HuH-7.5 (cell line): ENCODE measurements at places on chromosomes 12 and 14.

DNA sequence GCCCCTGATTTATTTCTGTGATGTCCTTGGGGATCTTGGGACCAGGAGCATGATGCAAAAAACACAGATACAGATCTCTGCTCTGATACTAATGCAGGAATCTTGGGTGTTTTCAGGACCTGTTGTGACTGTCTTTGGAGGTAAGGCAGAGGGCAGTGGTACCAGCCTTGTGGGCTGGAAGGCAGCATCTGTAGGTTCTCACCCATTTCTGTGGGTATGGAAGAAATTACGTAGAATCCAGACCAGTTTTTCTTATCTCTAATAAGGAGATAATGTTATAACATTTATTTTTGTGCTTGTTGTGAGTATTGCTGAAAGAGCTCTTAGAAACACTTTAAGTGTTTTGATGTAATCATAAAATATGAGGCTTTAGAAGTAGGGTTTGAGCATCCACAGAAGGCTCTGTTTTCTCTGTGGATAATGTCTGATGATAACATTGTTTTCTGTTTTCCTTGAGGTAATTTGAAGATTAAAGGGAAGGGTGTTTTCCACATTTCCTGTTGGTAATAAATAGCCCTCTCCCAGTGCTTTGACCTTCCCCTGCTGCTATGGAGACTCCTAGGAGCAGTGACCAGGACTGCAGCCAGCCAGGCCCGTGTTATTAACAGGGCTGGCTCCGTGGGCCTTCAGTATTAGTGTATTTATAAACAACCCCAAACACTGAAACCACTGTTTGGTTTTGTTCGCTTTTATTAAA lies 9.4 kb upstream of the DCP1B start:
- DNase-seq = no peak

DNA sequence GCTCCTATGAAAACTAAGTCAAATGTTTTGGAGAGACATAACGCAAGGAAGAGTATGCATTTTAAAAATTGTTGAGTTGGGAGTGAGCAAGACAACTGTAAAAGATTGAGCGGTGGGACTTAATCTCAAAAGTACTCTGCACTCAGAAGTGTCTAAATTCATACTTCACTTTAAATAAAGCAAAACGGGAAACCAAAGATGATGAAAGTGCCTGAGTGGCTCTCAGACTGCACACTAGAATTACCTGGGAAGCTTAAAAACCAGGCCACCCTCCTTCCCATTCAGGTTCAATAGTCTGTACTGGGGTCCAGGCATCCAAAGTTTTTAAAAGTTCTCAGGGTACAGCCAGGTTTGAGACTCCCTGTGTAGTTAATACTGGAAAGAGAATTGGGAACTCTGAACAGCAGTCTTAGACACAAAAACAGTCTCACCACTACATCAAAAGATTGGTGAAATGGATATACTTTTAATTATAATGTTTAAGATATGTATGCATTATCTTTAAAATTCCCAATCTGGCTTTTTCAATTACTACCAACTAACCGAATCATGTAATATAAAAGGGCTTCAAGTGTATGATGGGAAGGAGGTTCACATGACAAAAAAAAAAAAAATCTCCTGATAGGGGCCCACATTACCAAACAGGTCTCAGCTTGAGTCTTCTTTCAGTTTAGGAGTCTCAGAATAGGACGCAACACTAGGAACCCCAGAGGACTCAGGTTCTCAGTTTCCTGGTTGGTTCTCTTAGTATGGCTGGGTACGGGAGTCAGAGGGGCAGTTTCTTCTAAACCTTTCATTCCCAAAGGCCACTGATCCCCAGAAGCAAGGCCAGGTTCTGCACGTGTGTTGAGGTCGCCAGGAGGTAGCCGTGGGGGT lies 1.0 kb downstream of the HOMEZ start:
- no peak for DNase-seq

DNA sequence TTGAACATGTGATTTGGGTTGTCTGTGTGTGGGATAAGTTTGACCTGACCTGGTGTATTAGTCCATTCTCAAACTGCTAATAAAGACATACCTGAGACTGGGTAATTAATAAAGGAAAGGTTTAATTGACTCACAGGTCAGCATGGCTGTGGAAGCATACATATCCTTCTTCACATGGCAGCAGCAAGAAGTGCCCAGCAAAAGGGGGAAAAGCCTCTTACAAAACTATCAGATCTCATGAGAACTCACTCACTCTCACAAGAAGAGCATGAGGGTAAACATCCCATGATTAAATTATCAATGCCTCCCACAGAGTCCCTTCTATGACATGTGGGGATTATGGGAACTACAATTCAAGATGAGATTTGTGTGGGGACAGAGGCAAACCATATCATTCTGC lies 94.0 kb upstream of the PPM1H start:
- no peak for DNase-seq

DNA sequence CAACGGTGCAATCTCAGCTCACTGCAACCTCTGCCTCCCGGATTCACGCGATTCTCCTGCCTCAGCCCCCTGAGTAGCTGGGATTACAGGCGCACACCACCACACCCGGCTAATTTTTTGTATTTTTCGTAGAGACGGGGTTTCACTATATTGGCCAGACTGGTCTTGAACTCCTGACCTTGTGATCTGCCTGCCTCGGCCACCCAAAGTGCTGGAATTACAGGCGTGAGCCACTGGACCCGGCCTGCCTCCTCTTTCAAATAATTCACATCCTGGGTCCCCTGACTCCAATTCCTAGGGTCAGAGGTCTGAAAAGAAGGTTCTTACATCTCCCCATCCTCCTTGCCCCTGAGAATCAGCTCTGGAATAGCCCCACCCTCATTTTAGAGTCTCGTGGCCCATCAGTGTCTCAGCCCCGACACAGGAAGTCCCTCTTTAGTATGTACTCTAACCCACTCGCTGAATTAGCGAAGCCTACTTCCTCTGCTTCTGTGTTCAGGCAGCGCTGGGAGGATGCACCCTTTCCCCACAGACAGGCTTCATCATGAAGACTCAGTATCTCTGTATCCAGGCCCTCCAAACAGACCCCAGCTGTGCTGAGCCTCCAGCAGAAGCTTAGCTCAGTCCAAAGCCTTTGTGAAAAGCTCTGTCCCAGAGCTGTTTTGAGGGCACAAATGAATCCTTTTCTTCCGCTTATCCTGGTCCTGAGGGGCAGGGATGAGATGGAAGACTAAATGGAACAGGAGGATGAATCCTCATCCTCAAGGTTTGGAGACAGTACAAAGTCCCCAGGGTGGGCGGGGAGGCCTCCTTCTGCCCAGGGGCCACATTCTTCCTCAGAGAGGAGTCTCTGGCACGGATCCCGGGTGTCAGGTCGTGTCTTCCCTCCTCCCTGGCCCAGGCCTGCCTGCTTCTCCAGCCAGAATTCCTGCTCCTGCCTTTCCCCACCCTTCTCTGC lies 3.5 kb downstream of the LPAR5 start:
- DNase-seq = no peak

- DNase-seq = peak; percentile 61
These were observed 1.7 kb upstream of the DUSP6 start for GRCh38 chr12:89353823-89354611.

- no peak for DNase-seq
These were observed 9.2 kb downstream of the HEBP1 start for GRCh38 chr12:12990700-12991468.

DNA sequence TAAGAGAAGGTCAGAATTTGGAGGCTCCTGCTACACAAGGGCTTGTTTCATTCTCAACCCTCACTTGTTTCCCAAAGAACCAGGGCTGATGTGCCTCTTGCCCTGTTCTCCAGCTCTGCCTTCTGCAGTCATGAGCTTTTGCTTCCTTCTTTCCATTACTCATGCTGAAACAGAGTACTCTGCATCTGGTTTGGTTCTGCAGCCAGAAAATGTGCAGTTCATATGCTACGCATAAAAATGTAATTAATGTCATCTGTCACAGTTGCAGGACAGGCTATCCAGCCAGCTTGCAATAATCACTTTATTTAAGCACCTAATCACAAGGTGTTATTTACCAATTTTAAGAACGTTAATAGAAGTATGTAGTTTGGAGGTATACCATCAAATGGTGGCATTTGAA lies 150.2 kb downstream of the SRGAP1 start:
- no peak for DNase-seq

DNA sequence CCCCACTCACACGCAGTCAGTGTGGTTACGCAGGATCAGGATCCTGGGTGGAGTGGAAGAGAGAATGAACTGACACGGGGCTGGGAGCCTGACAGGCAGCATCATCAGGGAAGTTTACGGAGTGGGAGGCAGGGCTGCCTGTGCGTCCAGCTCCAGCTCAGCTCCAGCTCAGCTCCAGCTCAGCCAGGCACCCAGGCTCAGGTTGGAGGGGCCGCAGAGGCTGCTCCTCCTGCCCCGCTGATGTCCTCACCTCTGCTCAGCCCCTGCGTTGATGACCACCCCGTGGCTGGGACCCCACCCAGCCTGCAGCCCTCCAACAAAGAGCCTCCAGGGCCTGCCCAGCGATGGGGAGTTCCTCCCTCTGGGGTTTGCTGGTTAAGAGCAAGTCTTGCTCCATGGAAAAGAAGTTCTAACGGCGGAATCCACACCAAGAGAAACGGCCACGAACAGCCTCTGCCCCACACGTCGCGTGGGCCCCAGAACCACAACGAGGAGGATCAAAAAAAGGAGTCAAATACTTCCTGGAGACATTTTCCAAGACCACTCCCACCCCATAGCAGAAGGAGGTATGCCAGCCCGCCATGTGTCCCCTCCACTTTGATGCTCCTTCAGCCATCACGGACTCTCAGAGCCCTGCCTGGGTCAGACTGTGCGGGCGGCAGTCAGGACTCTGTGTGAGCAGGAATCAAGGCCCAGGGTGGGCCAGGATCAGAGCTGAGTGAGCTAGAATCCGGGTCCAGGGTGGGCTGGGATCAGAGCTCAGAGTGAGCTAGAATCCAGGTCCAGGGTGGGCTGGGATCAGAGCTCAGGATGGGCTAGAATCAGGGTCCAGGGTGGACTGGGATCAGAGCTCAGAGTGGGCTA lies 17.7 kb upstream of the C14orf180 start:
- no peak for DNase-seq

GRCh38 chr12:79408689-79409088 lies 282.1 kb downstream of the PAWR start:
- no peak for DNase-seq

DNA sequence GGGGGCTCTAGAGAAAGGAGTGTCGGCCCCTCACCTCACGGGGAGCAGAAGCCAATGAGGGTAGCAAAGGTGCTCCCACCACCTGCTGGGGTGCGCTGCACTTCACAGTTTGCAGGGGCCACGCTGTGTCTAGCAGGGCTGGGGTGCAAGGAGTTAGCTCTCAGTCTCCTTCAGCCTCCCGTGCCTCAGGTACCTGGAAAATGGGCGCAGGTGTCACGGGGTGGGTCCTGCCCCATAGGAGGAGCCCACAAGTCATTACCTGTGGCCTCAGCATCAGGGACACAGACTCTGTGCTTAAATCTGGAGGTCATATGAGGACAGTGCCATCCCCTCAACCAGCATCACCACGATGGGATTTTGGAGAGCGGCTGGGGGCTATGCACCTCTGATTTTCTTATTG lies 326.7 kb downstream of the ADGRD1 start:
- no peak for DNase-seq

- DNase-seq = no peak
These were observed 2.6 kb downstream of the TMEM132D start for GRCh38 chr12:129901254-129901653.

- DNase-seq = no peak
These were observed 88.4 kb downstream of the DNAH10 start for GRCh38 chr12:123850246-123851134.

- DNase-seq = no peak
These were observed 47.9 kb upstream of the OR4E1 start for GRCh38 chr14:21721504-21721903.

GRCh38 chr12:72241552-72241951 lies 30.6 kb upstream of the TRHDE start:
- DNase-seq = no peak

- DNase-seq = peak; percentile 76
These were observed 84.4 kb downstream of the VWF start for GRCh38 chr12:6039894-6040601.

DNA sequence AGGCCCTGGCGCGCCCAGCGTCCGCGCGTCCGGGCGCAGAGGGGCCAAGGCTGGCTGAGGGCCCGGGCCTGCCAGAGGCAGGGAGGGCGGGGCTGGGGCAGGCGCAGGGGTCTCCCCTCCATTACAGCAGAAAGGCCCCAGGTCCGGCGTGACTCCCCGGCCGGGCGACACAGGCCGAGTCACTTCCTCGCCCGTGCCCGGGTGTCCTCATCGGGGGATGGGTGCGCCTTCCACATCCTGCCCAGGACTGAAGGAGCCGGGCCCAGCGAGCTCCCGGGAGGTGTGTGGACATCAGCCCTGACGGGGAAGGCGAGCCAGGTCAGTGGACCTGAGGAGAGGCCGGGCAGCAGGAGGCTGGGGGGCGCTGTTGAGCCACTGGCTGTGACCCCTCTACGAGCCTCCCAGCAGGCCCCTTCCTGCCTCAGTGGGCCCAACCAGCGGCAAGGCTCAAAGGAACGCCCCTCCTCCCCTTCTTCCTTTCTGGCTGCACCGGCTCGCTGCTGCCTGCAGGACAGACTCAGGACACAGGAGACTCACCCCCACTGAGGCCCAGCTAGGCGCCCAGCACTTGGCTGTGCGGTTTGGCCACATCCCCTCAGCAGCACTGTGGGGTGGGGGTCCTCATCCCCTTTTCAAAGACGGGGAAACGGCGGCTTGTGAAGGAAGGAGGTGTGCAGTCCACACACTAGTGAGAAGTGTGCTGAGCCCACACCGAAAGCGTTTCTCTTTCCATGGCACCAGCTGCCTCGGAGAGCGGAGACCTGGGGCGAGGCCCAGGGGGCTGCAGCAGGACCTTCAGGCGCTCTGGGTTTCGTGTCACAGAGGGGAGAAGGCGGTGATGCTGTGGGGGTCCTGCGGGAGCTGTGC lies 606 bp downstream of the TNFAIP2 start:
- peak; percentile 84 for DNase-seq

GRCh38 chr12:52322069-52322468 lies 871 bp upstream of the KRT83 start:
- DNase-seq = no peak

DNA sequence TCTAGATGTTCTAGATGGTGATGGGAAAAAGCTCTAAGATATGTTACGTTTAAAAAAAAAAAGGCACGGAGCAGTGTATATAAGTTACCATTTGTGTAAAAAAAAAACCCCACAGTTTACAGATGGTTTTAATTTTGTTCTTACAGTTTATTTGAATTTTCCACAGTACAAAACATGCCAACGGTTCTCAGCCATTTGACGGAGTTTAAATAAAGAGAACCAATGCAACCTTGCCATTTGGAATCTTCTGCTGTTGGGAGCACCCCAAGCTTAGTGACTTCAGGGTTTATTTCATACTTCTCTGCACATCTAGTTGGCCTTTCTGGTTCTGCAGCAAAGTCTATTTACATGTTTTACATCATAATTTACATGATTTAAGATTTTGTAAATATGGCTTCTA lies 7.7 kb upstream of the HPD start:
- DNase-seq = no peak

- no peak for DNase-seq
These were observed 132.6 kb upstream of the FGD4 start for GRCh38 chr12:32266756-32267155.

DNA sequence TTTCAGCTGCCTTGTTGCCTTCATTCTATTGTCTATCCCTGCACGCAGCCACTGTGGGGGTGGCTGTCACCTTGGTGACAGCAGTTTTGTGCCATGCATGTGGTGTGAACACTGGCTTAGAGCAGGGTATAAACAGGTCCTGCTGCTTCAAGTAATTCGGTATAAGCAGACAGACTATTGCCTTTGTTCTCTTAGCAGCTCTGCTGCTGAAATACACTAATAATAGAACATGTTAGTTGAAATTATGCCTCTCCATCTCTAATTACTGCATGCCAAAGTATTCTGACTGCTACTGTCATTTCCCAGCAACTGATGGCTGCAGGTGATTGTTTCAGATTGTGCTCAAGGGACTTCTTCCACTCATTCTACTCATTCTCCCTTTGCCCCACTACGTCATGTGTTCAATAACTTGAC lies 34.6 kb downstream of the PTPRO start:
- no peak for DNase-seq

GRCh38 chr12:125193376-125194152 lies 128.3 kb downstream of the AACS start:
- no peak for DNase-seq
